Activated CD4-positive, alpha-beta T cell treated with anti-CD3 and anti-CD28 coated beads for 24 hours (primary cell): ENCODE measurements at places on chromosomes 4 and X.

DNA sequence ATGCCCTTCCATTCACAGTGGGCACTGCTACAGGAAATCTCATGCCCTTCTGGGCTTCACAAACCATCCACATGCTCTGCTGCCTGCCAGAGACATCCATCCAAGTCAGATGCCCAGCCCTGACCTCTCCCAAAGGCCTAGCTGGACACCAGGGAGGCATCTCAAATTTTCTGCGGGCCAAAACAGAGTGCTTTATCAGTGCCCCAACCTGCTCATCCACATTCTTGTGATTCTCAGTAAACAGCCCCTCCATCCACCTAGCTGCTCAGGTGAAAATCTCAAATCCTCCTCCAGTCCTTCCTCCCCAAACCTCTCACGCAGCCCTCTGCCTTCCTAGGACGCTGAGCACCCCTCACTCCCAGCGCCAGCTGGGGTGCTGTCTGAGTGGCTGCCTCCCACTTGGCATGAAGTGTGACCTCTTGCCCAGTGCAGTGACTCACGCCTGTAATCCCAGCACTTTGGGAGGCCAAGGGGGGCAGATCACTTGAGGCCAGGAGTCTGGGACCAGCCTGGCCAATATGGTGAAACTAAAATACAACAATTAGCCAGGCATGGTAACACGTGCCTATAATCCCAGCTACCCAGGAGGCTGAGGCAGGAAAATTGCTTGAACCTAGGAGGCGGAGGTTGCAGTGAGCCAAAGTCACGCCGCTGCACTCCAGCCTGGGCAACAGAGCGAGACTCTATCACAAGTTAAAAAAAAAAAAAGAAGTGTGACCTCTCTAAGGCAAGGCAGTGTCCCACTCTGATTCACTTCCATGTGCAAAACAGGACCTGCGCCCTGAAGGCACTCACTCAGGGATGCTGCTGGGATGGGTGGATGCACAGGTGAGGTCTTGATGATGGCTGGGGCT lies 1.7 kb upstream of the AFAP1 start:
- DNase-seq = no peak

- DNase-seq = no peak
Measured at GRCh38 chr4:36414248-36414647, 132.8 kb downstream of the DTHD1 start.

- DNase-seq = no peak
Measured at GRCh38 chr4:170743633-170744032, 653.9 kb upstream of the AADAT start.

DNA sequence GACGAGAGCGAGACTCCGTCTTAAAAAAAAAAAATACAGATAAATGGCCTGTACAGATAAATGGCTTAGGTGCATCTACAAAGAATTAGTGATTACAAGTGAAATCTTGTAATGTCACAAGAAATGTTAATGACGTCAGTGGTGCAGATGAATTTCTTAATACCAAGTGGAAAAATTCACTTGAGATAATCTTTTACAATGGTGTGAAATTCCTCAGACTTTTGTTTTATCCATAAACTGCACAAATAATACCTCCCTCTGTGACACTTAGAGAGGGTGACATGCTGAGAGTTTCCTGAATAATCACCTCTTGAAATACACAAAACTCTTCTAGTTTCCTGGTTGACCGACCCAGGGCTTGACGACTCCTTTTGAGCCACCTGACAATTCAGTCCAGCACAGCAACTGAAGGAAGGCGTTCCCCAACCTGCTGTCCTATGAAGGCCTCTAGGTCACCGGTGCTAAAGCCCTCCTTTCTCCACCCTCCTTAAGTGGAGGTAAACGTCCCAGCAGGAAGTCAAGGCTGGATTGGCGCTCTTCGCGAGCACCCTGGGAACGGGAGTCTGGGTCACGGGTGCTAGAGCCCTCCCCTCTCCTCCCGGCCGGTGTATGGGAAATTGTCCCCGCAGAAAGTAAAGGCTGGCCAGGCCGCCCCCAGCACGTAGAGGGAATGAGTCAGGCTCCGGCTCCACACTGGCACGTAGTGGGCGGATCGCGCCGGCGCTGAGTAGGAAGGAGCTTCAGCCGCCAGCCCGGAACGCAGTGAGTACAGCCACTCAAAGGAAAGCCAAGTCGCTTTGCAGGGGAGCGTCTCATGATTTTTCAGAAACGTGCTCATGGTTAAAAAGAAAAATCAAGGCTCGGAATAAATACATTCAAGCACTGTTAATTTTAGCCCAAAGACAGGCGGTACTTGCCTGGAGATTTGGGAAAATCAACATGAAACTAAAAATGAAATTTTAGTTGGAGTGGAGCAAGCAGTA lies at the start of gene TMEM144:
Gene TMEM144 (plus strand): TSS at position 662 of the 983 bp plus-strand sequence. CDS start 2,182 bp downstream, outside the sequence.
- peak; percentile 17 for DNase-seq

- no peak for DNase-seq
Measured at GRCh38 chr4:106679063-106679462, 310.5 kb upstream of the GIMD1 start.

DNA sequence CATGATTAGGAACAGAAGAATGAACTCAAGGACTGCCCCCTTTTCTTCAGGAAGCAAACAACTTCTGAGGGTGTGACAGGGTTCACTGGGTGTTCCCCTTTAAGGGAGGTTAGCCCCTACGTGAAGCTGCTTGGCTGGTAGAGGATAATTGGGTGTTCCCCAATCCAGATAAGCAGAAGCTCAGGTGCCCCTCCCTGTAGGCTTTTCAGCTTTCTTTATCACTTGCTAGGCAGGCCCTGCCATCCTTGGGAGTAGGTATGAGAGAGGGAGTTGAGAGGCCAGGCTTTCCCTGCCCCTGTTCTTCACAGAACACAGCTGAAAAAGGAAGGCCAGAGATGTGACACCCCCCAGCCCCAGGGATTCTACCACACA lies 44.2 kb downstream of the RTL9 start:
- no peak for DNase-seq

DNA sequence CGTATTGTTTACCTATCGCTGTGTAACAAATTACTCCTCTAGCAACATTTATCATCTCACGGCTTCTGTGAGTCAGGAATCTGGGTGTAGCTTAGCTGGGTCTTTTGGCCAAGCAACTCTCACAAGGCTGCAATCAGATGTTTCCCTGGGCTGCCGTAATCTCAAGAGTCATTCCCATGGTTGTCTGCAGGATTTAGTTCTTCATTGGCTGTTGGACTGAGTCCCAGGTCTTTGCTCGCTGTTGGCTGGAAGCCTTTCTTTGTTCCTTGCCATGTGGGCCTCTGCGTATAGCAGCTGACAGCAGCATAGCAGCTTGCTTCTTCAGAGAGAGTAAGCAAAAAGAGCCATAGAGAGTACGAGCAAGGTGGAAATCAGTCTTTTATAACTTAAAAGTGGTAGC lies 16.8 kb downstream of the POLR2B start:
- no peak for DNase-seq

GRCh38 chr4:85187106-85187505 lies 220.6 kb upstream of the WDFY3 start:
- no peak for DNase-seq

GRCh38 chr4:86831262-86832130 lies 17.7 kb downstream of the SLC10A6 start:
- DNase-seq = no peak

DNA sequence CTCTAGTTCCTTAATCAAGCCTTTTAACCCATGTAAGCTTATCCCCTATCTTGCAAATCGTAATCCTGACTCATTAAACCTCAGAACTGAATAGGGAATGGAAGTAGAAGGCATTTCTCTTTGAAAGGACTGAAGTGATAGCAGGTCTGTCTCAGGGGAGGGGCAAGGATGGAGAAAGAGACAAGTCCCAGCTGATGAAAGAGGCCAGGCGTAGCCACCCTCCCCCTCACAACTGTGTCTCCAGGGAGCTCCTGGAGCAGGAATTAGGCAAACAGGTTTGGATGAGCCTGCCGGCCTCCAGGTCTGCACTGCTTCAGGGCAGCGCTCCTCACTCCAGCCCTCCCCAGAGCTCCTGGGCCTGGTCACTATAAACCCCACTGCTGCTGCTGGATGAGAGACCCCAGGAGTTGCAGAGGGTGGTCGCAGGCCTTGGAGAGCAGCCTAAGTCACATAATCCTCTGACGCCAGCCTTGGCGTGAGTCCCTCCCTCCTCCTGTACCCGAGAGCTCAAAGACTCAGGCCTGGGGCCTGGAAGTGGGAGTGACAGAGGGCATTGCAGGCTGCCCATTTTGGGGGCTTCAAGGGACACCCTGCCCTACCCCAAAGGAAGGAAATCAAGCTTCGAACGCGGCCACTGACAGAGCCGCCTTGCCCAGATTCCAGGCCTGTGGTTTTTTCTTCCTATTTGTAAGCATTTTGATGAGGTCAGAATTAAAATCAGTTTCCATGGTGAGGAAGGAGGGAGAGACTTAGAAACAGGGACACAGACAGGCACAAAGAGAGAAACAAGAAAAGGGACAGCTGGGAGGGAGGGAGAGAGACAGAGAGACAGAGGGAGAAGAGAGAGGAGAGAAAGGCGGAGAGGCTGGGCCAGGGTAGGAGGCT lies 21.2 kb upstream of the MSX1 start:
- DNase-seq = no peak

GRCh38 chrX:123835661-123836371 lies 24.0 kb upstream of the XIAP start:
- DNase-seq = no peak

GRCh38 chr4:127219232-127219631 lies 413.5 kb upstream of the INTU start:
- DNase-seq = no peak

DNA sequence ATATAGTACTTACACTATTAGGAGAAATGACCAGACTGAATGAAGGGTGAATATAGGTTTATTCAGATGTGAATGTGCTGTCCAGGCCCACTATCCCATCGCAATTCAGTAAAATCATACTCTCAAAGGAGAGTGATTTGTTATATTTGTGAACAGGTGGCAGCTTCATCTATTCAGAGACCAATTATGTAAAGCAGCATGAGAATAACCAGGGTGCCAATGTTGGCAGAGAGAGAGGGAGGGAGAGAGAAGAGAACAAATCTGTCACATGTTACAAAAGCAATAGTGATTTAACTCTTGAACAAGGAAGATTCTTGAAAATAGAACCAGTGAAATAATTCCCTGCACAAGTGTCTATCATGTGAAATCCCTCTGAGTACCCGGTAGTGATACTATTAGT lies 38.9 kb upstream of the TLL1 start:
- DNase-seq = no peak

DNA sequence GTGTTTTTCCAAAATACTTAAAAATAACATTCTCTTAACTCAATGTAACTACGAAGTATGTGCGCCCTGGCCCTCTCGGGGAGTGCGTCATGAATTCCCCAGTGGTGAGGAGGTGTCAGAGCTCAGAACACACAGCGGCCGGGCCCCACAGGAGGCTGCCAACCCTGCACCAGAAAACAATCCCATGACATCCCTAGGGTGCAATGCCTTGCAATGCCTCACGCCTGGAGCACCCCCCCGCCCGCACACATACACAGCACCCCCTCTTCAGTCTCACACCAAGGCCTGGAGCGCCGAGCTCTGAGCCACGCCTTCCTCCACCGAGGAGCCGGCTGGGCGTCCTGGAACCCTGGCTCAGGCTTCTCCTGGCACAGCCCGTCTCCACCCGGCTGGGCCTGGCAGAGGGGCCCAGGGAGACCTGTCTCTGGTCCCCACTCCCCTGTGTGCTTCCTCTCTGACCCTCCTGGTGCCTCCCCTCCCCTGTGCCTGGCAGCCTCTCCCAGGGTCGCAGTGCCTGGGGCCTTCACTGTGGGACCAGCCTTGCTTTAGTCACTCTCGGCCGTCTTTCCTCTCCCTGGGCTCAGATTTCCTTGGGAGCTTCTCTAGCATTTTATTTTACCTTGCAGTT lies 108.2 kb upstream of the ADRA2C start:
- no peak for DNase-seq

DNA sequence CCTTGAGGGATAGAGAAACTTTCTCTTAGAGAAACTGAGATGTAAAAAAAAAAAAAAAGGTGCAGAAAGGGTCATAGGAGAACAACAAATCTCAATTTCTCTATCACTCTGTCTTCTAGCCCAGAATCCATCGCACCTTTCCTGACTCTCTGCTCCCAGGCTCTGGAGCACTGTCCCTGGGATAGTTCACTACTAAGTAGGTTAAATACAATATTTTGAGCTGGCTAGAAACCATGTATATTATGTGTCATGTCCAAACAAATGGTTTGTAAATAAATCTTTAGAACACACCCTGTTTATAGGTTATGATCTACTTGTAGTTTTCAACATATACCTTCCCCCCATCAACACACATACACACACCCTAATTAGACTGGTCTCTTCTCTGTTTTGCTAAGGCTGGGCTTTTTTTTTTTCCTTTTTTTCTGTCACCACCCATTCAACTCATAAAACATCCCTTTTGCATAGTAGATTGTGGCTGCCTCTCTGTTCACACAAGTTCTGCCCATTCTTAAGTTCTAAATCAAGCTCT lies 124.4 kb downstream of the KLHL13 start:
- DNase-seq = no peak

- no peak for DNase-seq
Measured at GRCh38 chr4:151430740-151431457, 21.9 kb downstream of the FHIP1A start.

DNA sequence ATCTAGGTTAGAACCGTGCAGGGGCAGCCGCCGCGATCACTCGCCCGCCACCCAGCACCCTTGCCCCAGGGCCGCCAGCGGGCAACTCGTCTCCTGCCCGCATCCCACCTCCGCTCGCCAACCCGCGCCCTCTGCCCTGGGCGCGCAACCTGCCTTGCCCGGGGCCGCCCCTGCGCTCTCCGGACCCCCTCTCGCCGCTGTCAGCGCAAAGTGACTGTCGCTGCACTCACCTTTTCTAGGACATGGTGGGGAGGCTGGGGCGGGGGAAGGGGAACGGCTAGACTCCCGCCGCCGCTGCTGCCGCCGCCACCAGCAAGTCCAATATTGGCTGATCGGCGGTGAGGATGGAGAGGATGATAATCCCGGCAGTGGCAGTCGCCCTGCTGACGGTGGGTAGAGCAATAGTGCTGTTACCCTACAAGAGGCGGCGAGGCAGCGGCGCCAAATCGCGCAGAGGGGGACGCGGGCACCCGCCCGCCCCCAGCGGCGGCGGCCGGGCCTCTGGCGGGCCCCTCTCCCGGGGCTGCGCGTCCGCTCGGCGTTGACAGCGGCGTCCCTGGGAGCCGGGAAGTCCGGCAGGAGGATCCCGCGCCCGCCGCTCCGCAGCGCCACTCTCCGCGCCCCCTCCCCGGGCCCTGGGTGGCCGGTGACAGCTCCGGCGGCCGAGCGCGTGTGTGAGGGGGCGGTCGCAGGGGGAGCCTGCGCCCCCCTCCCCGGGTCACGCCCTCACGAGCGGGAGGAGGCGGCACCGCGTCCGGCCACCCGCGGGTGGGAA lies 2.3 kb upstream of the NR3C2 start:
- DNase-seq = peak; percentile 14

DNA sequence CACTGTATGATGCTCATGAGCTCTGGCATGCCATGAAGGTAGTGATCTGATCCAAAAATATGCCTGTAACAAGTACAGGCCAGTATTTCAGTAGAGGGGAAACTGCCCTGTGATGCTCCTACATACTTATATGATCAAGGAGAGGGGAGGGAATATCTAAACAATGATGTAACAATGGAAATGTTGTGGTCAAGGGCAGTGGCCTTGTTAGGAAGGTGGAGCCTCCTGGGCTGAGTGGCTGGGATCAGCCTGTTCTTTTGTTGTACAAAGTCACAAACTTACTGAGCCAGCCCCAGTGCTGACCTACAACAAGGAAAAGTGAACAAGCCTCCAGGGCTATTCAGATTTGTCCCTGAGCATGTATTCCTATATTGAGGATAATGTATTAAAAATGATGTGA lies 70.3 kb downstream of the ANXA10 start:
- DNase-seq = no peak
